ENCODE measurements at places on chromosomes 1 and 21.

DNA sequence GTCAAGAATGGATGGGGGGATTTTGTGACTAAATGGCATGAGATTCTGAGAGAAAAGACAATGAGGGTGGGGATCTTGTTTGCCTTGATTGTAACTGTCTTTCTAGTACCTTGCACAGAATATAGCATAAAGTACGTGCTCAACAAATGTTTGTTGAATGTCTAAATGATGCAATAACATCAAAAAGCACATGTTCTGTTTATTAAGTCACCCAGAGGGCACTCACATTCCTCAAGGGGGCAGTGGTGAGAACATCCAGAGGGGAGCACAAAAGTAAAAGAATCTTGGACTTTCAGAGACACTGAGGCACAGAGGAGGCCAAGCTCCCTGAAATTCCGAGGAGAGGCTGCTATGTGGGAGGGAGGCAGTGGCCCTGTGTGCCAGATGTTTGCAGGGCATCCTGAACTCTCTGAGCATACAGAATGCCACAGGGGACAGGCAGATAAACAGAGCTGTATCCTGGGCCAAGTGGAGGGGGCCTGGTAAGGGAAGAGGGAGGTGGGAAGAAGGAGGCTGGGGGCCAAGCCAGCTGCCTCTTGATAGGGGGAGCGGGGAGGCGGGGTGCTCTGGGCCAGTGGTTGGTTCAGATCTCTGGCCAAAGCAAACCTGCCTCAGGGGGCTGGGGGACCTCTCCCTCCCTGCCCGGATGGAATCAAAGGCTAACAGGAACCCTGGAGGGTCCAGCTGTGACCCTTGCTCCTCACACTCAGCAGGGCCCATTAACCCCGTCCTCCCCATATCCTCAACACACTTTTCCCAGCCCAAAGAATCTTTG is 6.5 kb upstream of the ATP1A2 start:
- no peak for DNase-seq

DNA sequence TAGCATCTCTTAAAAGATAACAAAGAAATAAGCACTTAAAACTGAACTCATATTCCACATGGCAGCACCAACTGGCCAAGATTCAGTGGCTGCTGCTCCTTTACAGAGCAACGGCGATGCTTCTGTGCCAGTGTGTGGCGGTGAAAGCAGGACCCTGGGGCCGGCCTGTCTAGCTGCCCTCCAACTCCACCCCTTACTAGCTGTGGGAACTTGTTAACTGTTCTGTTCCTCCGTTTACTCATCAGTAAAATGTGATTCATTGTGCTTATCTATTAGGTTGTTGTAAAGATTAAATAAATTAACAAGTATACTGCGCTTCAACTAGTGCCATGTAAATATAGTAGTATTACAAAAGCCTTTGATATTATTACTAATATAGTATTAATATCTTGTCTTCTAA is 133.2 kb downstream of the GDAP2 start:
- DNase-seq = no peak

DNA sequence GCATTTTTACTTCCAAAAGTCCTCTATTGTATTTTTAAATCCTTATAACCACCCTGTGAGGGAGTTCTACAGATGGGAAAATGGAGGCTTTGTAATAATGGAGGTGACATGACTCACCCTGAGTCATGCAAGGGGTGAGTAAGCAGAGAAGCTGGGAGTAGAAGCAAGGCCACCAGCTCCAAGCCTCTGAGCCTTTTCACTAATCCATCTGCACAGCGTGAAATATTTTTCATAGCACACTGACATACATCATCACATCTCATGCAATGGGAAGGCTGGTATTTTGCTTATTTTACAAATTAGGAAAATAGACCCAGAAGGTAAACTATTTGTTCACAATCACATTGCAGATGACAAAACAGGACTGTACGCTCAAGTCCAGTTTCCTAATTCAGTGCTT is 96.9 kb downstream of the KCNH1 start:
- no peak for DNase-seq

DNA sequence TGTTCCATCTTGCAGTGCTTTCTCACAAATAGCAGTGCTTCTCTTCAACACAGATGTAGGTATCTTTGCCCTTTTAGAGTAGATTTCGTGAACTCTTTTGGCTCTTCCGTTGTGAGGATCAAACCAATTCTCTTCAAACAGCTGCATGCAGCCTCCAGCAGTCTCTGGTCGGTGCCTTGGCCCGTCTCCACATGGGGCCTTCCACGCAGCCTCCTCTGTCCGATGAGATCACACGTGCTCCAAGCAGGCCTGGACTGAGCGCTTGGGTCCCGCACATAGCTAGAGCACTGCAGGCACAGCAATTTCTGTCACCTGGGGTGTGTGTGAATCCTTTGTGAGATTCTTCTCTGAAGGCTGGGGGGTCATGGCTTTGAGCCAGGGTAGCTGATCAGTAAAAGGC is 82.8 kb upstream of the KCNE2 start:
- no peak for DNase-seq

DNA sequence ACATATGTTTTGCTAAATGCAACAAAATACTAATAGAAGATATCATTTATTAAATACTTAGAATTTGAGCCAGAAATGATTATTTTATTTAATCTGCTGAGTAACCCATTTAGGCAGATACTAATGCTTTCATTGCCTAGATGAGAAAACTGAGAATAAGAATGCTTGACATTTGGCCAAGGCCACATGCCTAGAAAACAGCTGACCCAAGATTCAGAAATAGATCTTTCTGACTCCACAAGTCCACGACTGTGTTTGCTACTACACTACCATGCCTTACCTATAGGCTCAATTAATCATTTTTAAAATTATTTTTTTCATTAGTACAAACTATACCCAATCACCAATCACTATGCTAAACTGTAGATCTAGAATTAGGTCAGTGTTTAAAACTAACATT is 129.7 kb downstream of the ATP1B1 start:
- no peak for DNase-seq

GRCh38 chr1:30823969-30824735 is 66.6 kb upstream of the LAPTM5 start:
- peak; percentile 85 for DNase-seq

Measured in NCI-H526 (cell line).